ENCODE measurements at places on chromosomes 3 and 15.

- no peak for DNase-seq
These were observed 339.1 kb upstream of the RGMA start for GRCh38 chr15:93428150-93428549.

- DNase-seq: no peak
These were observed 5.6 kb upstream of the ZNF80 start for GRCh38 chr3:114242947-114243346.

GRCh38 chr3:31579828-31580227 is 47.1 kb downstream of the STT3B start:
- DNase-seq: no peak

DNA sequence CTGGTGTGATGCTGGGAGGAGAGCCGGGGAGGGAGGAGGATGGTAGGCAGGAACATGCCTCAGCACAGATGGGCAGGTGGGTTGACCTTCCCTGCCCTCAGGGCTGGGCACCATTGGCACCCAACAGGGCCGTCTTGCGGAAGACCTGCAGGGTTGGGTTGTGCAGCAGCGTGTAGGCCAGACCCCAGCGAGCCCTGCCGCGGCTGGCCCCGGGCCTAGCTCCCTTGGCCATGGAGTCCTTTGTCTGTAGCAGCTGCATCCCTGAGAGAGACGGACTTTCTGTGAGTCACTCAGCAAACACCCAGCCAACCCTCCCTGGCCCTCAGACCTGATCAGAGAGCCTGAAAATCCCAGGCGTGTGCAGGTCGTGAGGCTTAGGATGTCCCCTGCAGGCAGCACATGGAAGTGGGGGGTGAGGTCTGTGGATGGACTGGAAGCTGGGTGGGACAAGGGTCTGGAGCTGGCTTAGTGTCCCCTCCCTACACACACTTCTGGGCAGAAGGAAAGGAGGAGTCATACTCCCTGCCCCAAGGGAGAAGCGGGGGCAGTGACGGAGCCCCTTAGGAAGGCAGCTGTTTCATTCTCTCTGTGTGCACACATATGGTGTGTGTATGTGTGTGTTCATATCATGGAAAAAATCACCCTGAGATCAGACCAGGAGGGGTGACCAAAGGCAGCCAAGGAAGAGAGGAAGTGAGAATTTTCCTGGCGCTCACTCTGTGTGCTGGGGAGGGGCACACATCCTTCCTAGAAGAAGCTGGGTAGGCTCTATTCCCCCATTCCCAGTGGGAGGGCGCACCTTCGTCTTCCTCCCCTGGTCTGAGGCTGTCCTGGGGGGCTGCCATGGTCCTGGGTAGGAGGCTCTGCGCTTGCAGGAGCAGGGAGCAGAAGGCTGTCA is 6.7 kb downstream of the ISLR start:
- DNase-seq: no peak

DNA sequence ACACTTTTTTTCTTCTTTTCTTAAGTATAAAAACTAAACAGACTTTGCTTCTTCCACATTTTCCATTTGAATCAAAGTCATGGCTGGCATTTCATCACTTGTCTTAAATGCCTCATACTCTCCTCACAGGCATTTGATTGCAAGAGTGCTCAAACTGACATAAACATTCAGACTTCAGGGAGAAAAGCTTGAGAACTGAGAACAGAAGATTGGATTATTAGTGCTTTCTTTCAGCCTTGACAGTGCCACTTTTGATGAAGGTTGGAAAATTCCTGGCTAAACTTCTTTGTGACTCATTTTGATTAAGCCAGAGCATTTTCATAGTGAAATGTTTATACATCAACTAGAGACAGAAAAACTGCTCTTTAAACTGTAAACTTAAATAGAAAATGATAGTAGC is 544.4 kb downstream of the DIPK2A start:
- DNase-seq: no peak

GRCh38 chr3:63745757-63746156 is 73.3 kb upstream of the C3orf49 start:
- DNase-seq: no peak

- no peak for DNase-seq
These were observed 41.8 kb upstream of the XXYLT1 start for GRCh38 chr3:195312714-195313113.

DNA sequence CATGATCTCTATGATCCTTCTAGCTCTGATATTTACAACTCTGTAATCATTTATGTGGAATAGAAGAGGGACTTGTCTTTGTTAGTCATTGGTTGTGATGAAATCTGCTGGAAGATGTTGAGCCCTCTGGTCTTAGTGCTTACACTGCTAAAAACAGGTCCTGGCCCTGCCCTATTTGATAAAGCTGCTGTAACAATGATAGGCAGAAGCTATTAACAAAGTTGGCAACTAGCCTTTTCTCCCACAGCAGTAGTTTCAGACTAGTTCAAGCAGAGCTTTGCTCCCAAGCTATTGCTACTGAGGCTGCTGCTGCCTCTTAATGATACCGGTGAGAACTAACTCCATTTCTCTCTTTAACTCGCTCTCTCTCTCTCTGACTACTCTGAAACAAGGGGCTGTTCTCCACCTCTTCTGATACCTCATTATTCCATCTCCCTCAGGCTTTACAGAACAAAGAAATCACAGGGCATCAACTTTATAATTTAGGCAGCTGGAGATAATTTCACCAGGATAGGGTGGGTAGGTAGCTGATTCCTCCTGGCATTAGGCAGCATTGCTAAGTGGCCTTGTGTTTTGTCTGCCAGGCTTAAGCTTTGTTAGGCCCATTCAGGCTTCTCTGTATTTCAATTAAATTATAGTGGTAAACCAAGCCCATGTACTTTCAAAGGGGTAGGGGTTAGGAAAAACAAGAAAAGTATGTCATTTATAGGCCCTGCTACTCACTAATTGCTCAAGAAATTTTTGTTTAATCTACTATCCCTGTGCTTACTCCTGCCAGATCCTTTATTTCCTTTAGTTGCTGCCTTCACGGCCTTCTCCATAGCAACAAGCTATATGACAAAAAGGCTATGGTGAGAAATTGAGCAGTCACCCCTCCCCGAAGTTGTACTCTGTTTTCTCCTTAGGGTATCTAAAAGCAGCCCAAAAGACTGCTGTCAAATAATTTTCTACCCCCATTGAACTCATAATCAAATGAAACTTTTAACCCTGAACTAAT is 139.6 kb downstream of the RBPMS2 start:
- DNase-seq: no peak

- no peak for DNase-seq
These were observed 101.4 kb downstream of the GBE1 start for GRCh38 chr3:81660036-81660435.

DNA sequence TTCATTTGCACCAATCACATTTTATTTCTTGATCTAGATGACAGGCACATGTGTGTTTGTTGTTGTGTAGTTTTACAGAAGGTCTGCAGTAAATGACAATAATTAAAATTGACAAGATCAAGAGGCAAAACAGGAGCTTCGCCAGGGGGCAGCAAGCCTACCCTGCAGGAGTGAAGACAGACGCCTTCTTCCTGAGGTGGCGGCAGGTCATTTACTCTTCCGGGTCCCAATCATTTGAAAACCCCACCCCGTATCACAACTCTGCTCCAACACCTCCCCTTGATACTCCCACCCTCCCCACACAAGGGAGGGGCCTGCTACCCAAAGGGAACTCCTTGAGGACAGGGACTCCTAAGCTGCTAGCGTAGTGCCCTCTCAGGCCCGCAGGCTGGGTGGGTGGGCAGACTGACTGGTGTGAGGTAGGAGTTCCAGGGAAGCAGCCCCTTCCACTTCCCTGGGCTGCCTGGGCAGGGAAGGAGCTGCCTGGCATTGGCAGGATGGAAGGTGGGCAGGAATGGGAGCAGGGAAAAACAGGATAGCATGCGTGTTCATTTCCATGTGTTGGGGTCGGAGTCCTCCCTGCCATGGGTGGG is 13.1 kb downstream of the CHDH start:
- no peak for DNase-seq

DNA sequence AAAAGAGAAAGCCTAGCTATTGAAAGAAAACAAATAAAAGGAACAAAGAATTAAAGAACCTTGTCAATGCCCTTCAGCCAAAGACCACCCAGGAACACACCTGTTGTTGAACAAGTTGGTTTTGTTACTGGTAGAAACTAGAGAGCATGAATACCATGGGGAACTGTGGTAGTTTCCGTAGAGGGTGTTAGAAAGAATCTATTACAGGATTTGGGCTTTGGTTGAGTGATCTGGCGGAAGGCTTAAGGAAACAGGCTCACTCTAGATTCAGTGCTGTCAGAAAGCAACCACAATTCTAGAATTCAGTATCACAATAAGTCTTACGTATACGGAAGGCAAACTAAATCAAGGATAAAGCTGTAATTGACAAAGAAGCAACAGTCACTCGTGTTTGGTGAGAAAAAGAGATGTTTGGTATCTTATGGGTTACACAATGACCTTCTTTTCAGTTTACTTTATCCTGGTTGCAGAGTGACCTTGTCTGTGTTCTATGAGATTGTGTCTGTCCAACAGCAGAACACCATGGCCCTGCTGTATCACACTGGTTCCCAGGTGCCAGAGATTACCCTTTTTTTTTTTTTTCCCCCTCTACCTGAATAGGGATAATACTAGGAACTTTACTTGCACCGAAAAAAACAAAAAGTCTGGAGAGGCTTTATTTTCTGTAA is 265.9 kb downstream of the SHQ1 start:
- DNase-seq: no peak

DNA sequence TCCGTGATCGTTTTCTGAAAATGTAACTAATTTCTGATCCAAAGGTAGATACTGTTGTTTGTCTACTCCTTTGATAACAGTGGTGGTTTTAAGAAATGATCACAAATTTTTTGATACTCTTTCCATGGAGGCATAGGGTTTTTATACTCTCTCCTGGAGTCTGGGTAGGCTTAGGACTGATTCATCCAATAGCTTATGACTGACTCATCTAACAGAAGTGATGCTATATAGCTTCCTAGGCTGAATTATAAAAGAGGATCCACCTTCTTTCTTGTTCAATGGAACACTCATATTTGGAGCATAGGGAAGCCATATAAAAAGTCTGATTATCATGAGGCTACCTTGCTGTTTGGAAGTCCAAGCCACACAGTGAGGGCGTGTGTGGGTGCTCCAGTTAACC is 84.3 kb downstream of the CHST2 start:
- DNase-seq: no peak

- DNase-seq: no peak
These were observed 360.1 kb downstream of the SHQ1 start for GRCh38 chr3:72487946-72488737.

GRCh38 chr3:171343693-171344092 is 116.5 kb downstream of the TNIK start:
- no peak for DNase-seq

GRCh38 chr3:47042231-47042791 is 62.8 kb downstream of the NBEAL2 start:
- DNase-seq: no peak

DNA sequence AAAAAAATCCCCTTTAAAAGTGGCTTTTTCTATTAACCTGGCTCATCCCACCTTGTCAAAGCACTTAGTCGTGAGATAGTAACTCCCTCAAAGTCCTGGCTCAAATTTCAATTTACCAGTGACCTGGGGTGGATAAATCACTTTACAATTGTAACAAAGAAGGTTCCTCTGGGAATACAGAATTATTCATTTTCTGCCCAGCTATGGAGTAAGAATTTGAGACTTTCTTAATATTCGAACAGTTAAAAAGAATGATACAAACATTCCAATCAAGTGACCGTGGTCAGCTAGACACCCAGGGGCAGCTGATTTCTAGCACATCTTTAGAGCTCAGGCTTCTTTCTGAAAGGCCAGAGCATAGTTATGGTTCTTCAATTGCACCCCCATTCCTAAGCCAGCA is 291.0 kb upstream of the TGFBR2 start:
- DNase-seq: no peak

GRCh38 chr3:49609815-49610214 is 55.5 kb downstream of the BSN start:
- no peak for DNase-seq

DNA sequence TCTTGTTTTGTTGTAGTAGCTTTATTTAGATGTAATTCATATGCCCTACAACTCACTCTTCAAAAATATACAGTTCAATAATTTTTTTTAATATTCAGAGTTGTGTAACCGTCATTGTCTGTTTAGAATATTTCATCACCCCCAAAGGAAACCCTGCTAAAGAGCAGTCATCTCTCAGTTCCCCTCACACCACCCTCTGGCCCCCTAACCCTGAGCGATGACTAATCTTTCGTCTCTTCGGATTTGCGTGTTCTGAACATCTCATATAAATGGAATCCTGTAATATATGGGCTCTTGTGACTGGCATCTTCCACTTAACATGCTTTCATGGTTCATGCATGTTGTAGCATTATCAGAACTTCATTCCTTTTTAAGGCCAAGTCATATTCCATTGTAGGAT is 183.8 kb downstream of the ATG7 start:
- DNase-seq: no peak

- no peak for DNase-seq
These were observed 87.0 kb upstream of the NECTIN3 start for GRCh38 chr3:110984456-110985250.

GRCh38 chr3:121719423-121719822 is 30.1 kb downstream of the GOLGB1 start:
- no peak for DNase-seq

- no peak for DNase-seq
These were observed 22.0 kb downstream of the ZNF148 start for GRCh38 chr3:125353128-125353527.

GRCh38 chr3:30729936-30730335 is 123.5 kb downstream of the TGFBR2 start:
- DNase-seq: no peak

- no peak for DNase-seq
These were observed 29.1 kb downstream of the SSR3 start for GRCh38 chr3:156525808-156526207.

GRCh38 chr15:91530279-91530678 is 323.2 kb upstream of the SLCO3A1 start:
- DNase-seq: no peak

- no peak for DNase-seq
These were observed 60.6 kb upstream of the GOLGA8B start for GRCh38 chr15:34644061-34644460.

GRCh38 chr3:62421207-62421606 is 47.9 kb upstream of the FEZF2 start:
- no peak for DNase-seq

GRCh38 chr3:133369068-133369440 is 30.8 kb upstream of the BFSP2 start:
- DNase-seq: no peak

- DNase-seq: no peak
These were observed 1218.8 kb upstream of the EPHA6 start for GRCh38 chr3:95595416-95596075.

DNA sequence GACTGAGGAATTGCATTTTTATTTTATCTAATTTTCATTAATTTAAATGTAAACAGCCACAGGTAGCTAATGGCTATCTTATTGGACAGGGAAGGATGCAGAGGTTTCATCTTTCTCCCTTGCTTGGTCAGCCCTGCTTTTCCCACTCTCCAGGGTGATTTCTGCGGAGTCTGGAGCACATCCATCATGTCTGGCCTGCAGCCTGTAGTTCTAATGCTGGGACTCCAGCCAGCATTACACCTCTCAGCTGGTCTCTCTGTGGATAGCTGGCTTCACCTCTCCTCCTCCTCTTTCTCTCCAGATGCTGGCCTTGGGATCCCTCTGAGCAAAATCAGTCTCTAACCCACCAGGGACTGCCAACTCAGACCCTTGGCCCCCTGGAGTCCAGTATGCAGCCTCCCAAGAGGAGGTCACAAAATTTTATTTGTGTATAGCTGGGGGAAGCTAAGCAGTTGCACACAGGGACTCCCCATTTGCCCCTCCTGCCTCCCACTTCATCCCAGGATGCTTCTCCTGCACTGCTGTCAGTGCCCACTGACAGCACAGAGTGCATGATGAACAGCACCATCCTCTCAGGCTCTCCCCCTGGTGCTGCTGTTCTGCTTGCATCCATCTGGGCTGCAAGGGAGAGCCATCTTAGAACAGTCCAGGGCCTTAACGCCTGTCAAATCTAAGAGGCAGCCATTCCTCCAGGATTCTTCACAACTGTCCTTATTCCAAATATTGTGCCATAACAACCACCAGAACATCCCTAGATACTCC is 1.7 kb downstream of the BFSP2 start:
- no peak for DNase-seq

All from NCI-H1930 (cell line).